Activated CD4-positive, alpha-beta T cell treated with anti-CD3 and anti-CD28 coated beads for 1 hour (primary cell): ENCODE measurements at places on chromosomes 1 and 21.

GRCh38 chr1:65757531-65757930 is 35.2 kb upstream of the PDE4B start:
- no peak for DNase-seq

- no peak for DNase-seq
Measured at GRCh38 chr1:105934806-105935205, 1121.7 kb upstream of the PRMT6 start.

DNA sequence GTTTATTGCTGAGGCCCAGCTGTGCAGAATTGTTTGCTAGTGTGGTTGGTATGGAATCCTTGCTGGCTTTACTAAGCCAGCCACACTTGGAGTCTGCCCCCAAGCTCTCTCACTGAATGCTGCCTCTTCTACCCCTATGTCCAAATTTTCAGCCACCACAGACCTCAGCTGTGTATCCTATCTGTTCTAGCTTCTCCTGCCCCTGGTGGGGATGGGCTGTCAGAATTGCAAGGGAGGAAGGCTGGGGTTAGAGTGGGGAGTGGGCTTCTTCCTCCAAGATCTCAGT is 4.4 kb downstream of the NHLH1 start:
- DNase-seq: no peak

GRCh38 chr1:216820345-216820744 is 97.1 kb upstream of the ESRRG start:
- DNase-seq: no peak

GRCh38 chr1:217253351-217253750 is 377.5 kb downstream of the GPATCH2 start:
- DNase-seq: no peak

- DNase-seq: no peak
Measured at GRCh38 chr1:41351262-41352151, 9.7 kb upstream of the FOXO6 start.

DNA sequence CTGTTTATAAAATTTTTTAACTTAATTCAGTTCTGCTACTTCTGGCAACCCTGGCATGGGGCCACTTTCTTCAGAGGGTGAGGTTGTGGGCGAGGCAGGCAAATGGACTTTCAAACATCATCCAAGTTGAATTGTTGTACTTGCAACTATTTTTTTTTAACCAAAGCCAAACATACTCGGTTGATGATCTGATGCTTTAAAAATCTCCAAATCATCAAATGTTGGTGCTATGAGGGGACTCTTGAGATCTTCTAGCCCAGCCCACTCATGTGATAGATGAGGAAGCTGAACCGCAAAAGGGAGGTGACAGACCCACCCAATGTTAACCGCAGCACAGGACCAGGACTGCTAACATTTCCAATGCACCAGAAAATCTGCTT is 6.7 kb downstream of the SLC1A7 start:
- DNase-seq: no peak

DNA sequence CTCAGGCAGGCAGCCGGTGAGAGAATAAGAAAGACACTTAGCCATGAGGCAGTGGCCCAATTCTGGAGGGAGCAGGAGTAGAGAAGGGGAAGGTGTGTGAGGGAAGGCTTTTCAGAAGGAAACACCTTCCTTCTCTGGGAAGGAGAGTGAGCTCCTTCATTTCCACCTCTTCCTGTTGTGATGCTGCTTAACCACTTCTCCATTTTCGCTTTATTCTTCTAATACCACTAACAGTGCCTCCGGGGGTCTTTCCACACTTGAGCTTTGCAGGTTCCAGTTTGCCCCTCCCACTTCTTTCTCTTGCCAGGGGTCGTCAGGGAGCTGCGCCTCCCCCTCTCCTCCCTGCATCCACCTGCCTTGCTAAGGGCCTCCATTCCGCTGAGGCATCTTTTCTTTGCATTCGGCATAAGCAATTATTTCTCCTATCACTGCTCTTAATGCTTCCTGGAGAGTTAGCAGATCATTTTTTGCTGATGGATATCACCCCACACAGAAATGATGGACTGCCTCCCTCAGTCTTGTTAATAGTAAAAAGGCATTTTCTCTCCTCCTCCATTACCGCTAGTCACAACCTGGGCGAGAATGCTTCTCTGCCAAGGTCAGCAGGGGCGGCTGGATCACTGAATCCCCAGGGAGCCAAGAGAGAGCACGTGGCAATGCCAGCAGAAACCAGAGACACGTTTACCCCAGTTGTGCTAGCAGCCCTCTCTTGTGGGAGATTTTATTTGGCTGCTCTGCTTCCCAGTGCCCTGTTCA is 74.8 kb downstream of the ELAVL4 start:
- DNase-seq: no peak

DNA sequence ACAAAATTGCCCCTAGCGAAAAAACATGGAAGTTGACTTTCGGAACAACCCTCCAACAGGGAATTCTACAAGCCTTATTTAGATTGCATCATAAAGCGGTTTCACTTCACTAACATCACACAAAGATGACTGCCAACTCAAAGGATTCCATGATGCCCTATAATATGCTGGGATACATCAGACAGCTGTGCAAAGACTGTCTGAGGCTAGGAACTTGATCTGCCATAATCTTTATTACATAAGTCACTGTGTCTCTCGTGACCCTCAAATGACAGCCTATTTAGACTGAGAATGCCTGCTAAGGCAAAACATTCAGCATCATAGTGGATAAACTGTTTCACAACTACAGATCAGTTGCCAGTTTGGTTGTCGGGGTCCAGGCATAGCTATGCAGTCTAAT is 23.8 kb downstream of the FH start:
- no peak for DNase-seq

GRCh38 chr1:194268839-194269238 is 1082.4 kb upstream of the B3GALT2 start:
- no peak for DNase-seq

DNA sequence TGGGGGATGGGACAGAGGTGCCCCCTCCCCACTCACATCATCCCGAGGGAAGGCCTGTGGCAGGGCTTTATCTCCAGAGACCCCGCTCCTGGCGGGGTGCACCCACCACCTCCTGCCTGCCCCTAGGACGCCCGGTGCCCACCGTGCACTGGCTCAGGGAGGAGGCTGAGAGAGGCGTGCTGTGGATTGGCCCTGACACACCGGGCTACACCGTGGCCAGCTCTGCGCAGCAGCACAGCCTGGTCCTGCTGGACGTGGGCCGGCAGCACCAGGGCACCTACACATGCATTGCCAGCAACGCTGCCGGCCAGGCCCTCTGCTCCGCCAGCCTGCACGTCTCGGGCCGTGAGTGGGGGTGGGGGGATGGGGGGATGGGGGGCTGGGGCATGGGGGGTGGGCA is 71.7 kb downstream of the TRIM11 start:
- DNase-seq: no peak

DNA sequence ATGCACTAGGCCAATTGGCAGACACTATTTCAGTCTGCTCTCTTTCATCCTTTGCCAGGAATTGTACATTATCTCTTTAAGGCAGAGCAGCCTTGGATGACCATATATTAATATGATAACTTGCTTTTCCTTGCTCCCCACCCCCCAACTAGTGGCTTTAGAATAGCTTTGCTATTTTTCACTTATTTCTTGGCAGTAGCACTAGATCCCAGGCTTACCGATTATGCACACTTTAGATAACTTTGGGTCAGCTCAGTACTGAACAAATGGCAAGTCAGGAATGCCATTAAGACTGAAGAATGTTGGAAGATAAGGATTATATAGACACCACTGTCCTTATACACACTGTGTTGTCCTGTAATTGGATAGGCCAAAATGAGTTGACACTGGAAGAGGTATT is 146.4 kb downstream of the FGGY start:
- DNase-seq: no peak

DNA sequence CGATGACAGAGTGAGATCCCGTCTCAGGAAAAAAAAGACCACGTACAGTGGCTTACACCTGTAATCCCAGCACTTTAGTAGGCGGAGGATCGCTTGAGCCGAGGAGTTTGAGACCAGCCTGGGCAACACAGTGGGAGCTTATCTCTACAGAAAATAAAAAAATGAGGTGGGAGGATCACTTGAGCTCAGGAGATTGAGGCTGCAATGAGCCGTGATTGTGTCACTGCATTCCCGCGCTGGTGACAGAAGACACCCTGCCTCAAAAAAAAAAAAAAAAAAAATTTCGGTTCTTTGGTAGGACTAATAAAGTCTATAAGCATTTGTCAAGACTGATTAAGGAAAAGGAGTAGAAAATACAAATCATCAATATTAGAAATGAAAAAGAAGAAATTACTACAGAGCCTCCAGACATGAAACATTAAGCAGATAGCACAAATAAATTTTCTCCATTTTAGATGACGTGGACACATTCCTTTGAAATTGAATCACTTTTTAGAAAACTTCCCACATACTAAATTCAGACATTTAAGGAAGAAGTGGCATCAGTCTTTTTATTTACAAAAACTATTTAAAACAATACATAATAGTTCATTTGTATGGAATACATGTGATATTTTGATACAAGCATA is 30.4 kb downstream of the MORC3 start:
- no peak for DNase-seq

- no peak for DNase-seq
Measured at GRCh38 chr1:117117697-117118096, 3.9 kb downstream of the TRIM45 start.

- no peak for DNase-seq
Measured at GRCh38 chr1:31769720-31770390, 5.7 kb upstream of the ADGRB2 start.

DNA sequence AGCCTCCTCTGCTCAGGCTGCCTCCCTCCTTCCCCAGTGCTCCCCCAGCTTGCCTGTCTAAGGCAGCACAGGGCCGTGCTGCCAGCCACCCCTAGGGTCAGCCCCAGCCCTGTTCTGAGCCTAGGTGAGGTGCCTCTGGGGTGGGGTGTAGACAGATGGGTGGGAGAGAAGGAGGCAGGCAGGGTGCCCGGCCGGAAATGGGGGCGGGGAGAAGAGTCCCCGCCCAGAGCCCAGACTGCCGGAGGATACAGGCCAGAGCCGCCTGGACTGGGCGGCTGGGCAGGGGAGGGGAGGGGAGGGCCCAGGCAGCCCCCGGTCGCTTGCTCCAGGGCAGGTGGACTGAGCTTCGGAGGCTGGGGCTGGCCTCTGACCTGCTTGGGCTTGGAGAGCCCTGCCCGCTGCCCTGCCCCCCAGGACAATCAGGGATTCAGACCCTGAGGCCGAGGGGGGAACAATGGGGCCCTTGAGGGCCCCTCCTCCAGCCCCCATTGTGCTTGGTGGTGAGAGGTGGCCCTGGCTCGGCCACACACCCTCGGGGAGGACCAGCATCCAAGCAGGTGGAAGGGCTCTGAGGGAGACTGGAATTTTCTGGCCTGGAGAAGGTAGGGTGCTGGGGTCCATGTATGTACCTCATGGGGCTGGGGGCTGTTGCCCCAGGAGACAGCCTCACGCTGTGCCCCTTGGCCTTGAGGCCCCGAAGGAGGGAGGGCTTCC is at the start of gene GJC2:
Gene GJC2, plus strand, starts transcription at position 525 of the 714 bp plus-strand sequence. CDS start 7,829 bp downstream, outside the sequence.
- DNase-seq: no peak

DNA sequence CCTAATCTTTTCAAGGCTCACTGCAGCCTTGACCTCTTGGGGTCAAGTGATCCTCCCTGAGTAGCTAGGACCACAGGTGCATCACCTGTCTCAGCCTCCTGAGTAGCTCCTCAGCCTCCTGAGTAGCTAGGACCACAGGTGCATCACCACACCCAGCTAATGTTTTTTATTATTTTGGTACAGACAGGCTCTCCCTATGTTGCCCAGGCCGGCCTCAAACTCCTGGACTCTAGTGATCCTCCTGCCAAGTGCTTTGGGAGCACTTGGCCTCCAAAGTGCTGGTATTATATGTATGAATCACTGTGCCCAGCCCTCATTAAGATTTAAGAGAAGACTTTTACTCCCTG is 58.5 kb upstream of the S1PR1 start:
- DNase-seq: no peak

DNA sequence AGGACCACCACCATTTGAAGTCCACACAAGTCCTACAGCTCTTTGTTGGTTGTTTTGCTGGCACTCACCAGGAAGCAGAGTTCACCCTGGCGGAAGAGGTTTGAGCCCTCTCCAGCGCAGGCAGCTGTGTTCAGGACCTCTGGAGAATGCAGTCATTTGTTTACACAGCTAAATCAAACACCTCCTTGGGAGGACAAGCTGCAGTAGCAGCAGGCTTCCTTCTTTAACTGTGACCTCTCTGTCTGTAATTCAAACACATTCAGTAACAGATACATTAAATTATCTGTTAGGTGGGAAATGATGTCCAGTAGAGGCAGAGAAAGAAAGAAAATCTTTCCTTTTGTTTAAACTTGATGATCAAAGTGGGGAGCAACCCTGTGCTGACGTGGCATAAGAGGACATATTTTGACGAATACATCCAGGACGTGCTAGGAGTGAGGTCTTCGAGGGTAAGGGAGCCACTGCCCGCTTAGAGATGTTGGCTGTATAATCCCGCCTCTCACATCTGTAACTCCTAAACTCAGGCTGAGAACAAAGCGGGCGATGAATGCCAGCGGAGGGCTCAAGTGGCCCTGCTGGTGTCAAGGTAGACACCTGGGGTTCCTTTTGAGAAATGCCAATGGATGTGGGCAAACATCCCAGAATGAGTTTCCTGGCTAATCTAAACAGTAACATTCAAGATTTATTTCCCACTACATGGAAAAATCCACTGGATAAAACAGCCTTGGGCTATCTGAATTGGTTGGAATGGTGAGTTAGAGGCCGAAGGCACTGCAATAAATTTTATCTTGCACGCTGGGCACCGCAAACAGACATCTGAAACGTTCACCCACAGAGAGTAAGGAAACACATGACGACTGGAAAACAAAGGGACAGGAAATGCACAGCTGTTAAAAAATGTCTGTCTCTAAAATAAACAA is 51.7 kb downstream of the ABCA4 start:
- no peak for DNase-seq

DNA sequence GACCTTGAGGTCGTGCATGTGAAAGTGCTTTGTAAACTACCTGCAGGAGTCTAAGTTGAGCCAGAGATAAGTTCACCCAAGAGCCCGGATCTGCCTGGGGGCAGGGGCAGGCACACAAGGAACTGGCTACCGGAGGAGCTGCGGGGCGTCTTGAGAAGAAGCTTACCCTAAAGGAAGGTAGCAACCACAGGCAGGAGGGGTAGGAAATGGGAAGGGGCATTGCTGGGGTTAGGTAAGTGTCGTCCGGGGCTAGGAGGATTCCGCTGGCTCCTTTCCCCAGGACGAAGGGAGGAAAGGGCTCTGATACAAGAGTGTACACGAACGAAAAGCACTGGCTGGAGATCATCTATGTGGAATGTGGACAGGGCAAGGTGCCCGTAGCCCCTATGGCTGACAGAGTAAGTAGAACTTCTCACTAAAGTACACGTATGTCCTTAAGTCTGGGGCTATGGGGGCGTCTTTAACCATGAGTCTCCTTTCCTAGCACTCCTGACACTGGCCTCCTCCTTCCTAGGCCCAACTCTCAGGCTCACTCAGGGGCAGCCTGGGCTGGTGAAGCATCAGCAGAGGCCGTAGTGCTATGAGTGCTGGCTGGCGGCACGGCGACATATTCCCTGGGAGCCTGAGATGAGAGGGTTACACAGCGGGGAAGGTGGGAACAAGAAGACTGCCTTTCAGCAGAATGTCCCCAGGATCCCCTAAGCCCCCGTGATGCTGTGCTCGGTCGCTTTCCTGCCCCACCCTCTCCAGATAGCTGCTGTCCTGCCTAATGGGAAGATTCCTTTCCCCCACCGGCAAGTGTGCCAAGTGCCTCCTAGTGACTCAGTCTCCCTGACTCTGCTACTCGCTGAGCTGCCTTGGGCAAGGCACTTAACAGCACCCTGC is 9.1 kb upstream of the GALNT2 start:
- no peak for DNase-seq
